ENCODE measurements at places on chromosomes 3 and 15. TPM values are rescaled to one million over a fixed set of nuclear protein-coding genes. Genes with fewer than 3 reads are reported as not detected.
A peak's percentile ranks its signal among the peaks of the same experiment; 100 is the strongest.

DNA sequence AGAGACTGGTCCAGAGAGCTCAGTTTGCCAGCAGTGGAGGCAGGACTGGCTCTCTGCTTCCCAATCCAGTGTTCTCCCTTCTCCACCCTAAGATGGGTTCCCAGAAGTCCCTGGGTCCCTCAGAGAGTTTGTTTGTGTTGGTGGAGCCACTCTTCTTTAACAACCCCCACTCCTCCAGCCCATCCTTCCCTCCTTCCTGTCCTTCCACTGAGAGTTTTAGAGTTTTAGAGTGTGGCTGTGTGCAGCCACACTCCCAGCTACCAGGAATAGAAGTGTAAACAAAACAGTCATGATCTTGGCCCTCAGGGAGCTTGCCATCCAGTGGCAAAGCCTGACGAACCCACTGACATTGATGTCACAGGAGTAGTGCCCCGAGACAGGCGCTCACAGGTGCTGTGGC, 12.5 kb upstream of the FBLN2 start:
- DNase-seq: no peak

GRCh38 chr15:30925686-30926085, 22.0 kb downstream of the FAN1 start:
- no peak for DNase-seq

DNA sequence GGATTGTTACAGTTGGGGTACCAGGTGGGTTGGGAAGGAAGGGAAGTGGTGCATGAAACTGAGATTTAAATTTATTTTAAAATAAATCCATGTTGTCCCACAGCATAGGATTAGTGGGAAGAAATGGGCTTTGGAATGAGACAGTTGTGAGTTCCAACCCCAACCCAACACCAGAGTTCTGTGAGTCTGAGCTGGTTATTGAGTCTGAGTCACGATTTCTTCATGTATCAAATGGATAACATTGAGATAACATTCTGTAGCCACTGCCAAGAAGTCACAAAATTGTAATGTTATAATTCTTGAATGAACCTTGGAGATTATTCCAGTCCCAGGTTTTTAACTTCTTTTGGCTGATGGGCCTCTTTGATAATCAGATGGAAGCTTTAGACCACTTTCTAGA, 13.7 kb downstream of the IFT122 start:
- no peak for DNase-seq

GRCh38 chr3:25863416-25863959, 73.6 kb downstream of the OXSM start:
- no peak for DNase-seq

DNA sequence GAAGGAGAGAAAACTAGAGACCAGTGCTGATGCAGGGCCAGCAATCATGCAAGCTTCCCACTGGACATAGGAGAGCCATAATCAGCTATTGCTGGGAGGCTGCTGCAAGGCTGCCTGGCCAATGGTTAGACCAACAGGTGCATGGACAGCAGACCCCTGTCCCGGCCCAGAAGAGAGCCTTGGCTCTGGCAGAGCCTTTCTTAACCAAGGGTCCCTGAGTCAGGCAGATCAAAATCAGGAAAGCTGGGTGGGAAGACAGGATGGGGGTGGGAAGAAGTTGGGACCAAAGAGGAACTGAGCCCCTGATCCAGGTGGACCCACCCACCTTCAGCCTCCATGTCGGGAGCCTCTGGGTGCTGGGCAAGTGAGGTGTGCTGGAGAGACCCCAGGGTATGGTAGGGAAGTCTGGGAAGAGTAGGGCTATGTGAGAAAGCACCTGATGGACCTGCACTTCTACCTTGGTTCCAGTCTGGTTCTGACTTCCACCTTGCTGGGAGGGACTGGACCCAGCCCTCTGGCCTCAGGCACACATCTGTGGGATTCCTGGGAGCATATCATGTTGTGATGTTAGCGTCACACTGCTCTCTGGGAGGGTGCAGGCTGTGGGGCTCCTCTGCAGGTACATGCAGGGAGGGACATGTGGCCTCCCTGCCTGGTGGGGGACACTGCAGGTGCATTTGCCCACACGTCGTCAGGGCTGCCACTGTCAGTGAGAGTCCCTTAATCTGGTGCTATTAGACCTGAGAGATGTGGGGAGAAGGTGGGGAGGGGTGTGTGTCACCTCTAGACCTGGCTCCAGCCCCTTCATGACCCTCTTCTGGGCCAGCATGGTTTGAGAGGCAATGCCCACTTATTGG, 24.7 kb downstream of the KY start:
- DNase-seq: no peak

GRCh38 chr3:127525373-127525772, 65.2 kb downstream of the TPRA1 start:
- DNase-seq: no peak

DNA sequence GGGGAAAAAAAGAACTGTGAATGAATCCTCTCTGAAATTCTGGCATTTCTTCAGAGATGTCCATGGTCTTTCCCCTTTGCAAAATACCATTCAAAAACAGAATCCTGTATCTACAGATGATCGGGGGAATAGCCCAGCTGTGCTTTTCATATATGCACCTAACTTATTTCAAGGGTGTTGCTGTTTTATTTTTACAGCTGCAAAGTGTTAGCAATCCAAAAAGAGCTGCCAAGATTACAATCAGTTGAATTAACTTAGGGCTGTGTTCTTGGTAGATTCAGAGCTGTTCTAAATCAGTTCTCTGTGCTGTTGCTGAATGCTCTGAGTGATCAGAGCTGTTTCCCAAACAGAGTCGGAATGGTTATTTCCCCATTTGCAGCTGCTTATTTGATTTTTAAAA, 175.7 kb upstream of the SEMA6D start:
- no peak for DNase-seq

GRCh38 chr3:135801018-135801417, 164.5 kb upstream of the PPP2R3A start:
- DNase-seq: no peak

GRCh38 chr3:53680028-53680427, 166.2 kb downstream of the CHDH start:
- no peak for DNase-seq

DNA sequence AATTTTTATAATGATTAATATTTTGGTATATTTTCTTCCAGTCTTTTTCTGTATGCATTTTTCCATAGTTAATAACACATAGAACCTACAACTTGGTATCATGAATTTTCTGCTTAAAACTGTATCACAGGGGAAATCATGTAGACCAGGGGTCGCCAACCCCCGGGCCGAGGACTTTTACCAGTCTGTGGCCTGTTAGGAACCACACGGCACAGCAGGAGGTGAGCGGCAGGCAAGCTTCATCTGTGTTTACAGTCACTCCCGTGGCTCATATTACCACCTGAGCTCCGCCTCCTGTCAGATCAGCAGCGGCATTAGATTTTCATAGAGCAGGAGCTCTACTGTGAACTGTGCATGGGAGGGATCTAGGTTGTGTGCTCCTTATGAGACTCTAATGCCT, 54.7 kb downstream of the RPL22L1 start:
- DNase-seq: no peak

DNA sequence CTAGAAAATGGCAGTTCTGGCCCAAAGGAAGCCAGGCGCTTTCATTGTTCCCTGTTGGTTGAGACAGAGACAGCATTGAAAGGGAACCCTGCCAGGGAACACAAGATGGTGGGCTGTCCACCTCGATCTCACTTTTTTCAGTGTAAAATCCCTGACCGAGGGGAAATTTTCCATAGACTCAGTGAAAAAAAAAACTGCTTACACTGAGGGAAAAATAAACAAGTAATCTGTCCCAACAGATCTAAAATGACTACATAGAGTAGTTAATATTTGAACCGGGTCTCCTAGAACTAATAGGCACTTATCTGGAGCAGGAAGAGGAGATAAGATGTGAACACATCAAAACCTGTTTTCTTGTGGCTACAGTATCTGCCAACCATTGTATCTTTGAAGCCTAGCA, 763.4 kb upstream of the GOLIM4 start:
- no peak for DNase-seq

DNA sequence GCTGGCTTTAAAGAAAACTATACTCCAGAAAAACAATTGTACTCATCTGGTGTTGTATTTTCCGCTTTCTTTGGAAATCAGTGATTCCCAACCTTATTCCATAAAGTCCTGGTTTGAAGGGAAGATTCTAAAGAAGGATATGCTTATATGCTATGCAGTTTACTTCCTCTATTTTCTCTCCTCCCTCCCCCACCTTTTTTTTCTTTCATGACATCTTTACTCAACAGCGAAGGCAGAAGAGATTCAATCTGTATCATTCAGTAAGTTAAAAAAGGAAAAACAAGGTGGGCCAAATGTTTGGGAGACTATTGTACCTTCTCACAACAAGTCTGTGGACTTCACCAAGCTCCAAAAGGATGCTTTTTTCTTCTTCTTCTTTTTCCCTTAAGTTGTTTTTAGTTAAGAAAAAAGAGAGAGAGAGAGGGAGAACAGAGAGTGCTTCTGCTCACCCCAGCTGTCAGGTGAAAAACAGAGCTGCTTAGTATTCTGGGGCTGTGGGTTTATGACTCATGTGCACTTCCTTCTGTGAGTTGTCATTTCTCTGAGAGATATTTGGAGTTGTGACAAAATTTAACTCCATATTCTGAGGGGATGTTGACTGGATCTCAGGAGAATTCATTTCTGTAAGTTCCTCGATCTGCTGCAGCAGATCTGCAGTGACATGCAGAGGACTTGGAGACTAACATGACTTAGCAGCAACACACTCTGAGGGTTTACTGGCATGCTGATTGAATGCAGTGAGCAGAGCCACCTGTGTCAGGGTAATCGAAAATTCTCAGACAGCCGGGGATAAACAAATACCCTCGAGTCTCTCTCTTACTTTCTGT, 70.7 kb downstream of the SSR3 start:
- DNase-seq: no peak

GRCh38 chr3:191412759-191413158, 48.2 kb upstream of the PYDC2 start:
- DNase-seq: peak; percentile 11

GOLGA6L2 gene
- total RNA-seq: not detected

SLC6A11 gene
- total RNA-seq: 0.15 TPM

LINGO1 gene
- total RNA-seq: 18.8 TPM

GATA2 gene
- 37.9 TPM for total RNA-seq

WNT7A gene
- not detected for total RNA-seq

CDHR4 gene
- total RNA-seq: 1.1 TPM

ACTC1 gene
- total RNA-seq: 4.2 TPM

MGA gene
- 48.0 TPM for total RNA-seq

SERINC4 gene
- total RNA-seq: not detected

Data from endothelial cell (in vitro differentiated cells).